ENCODE measurements at places on chromosomes 2 and 18. TPM values are rescaled to one million over a fixed set of nuclear protein-coding genes. Genes with fewer than 3 reads are reported as not detected.

DNA sequence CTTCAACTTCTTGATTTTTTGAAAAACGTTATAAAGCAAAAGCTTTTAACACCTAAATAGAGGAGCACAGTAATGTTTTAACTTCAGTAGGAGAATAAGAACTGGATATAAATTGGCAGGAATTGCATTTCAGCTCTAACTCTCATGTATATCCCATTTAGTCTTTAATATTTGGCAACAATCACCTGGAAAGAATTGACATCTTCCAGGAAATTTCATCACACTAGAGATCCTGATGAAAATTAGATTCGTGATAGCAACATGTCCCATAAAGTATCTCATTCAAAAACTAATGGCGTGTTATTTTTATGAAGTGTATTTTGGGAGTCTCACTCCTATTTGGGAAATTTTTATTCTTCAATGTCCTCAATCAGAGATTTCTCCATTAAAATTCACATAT lies 131.1 kb upstream of the DNAJC10 start:
- H3K27ac ChIP-seq = no peak overlapping the region
- no peak for DNase-seq

- no peak for DNase-seq
- no peak overlapping the region for H3K4me3 ChIP-seq
- H3K27me3 ChIP-seq = no peaks in the 10 kb centered on the region
- no peak overlapping the region for H3K27ac ChIP-seq
- H3K36me3 ChIP-seq = no peaks in the 10 kb centered on the region
These were observed 161.1 kb upstream of the EPB41L3 start for GRCh38 chr18:5704847-5705246.

DNA sequence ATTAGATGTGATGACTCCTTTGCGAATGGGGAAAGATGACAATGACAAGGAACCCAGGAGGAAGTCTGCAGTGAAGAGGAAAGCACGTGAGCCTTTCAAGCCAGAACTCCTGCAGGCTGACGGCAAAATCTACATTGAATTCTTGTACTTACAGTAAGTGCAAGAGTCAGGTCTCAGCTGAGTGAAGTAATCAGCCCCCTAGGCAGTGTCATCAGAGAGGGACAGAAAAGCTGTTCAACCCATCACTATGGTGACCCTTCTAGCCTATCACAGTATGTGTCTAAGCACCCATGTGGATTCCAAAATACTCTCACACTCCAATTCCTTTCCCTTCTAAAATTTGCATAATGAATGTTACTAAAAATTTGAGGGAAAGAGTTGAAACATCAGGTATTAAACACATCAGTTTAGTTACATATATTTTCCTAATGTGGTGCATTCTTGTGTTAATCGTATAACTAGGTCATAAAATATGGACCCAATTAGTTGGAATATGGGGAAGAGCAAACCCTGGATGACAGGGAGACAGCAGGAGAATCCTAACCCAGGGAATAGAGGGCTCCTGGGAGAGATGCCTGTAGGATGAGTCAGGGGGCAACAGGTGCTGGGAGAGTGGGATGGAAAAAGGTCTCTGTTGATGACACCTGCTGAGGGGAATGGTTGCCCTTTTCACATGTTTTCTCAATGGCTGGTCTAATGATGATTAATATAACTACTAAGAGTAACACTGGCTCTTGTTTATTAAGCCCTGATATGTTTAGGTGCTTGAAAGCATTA lies 39.5 kb downstream of the VWC2L start:
- DNase-seq = no peak
- H3K36me3 ChIP-seq = no peaks in the 10 kb centered on the region
- H3K27ac ChIP-seq = no peak overlapping the region
- no peak overlapping the region for H3K4me3 ChIP-seq
- no peaks in the 10 kb centered on the region for H3K27me3 ChIP-seq

CFAP65 gene
- total RNA-seq = not detected

L3MBTL4 gene
- 7.5 TPM for total RNA-seq

RNASEH1 gene
- 24.7 TPM for total RNA-seq

LRP1B gene
- total RNA-seq = 3.3 TPM

TMEM247 gene
- not detected for total RNA-seq

ADD2 gene
- total RNA-seq = 4.2 TPM
